Neural cell (in vitro differentiated cells): ENCODE measurements at places on chromosomes 11 and 22. TPM values are rescaled to one million over a fixed set of nuclear protein-coding genes. Genes with fewer than 3 reads are reported as not detected.

The SCT gene
- not detected in 2 replicates for polyA plus RNA-seq

The NLRP10 gene
- polyA plus RNA-seq = not detected in 2 replicates

The CARNS1 gene
- not detected in 2 replicates for polyA plus RNA-seq

The SCUBE2 gene
- 2.6 and 9.9 TPM in 2 replicates for polyA plus RNA-seq

The MMP7 gene
- not detected in 2 replicates for polyA plus RNA-seq

The SLC25A18 gene
- polyA plus RNA-seq = 0.28 TPM in 1 of 2 replicates, not detected in the other

The BIRC3 gene
- polyA plus RNA-seq = not detected in 2 replicates

The SLC5A1 gene
- not detected in 2 replicates for polyA plus RNA-seq

The CECR2 gene
- polyA plus RNA-seq = 2.1 TPM in 2 replicates

The NXPE2 gene
- 0.20 TPM in 1 of 2 replicates, not detected in the other for polyA plus RNA-seq

The ACRV1 gene
- polyA plus RNA-seq = 0.52 TPM in 1 of 2 replicates, not detected in the other

The MS4A7 gene
- 0.10 TPM in 1 of 2 replicates, not detected in the other for polyA plus RNA-seq

The KCNJ11 gene
- 8.0 and 10.6 TPM in 2 replicates for polyA plus RNA-seq

The FZD4 gene
- 0.76 and 0.82 TPM in 2 replicates for polyA plus RNA-seq

The MRGPRE gene
- 0.28 TPM in 1 of 2 replicates, not detected in the other for polyA plus RNA-seq

The GGTLC2 gene
- not detected in 2 replicates for polyA plus RNA-seq

The BTG4 gene
- not detected in 2 replicates for polyA plus RNA-seq

The SMIM35 gene
- polyA plus RNA-seq = 0.12 TPM in 1 of 2 replicates, not detected in the other

The RFPL2 gene
- 9.7 and 11.7 TPM in 2 replicates for polyA plus RNA-seq

The ACR gene
- polyA plus RNA-seq = not detected in 2 replicates

The KCNK7 gene
- 1.1 TPM in 1 of 2 replicates, not detected in the other for polyA plus RNA-seq

The IGF2 gene
- polyA plus RNA-seq = not detected in 2 replicates

The SERPING1 gene
- 0.22 TPM in 1 of 2 replicates, not detected in the other for polyA plus RNA-seq
